ENCODE measurements at places on chromosomes 7 and 10. TPM values are rescaled to one million over a fixed set of nuclear protein-coding genes. Genes with fewer than 3 reads are reported as not detected.
A peak's percentile ranks its signal among the peaks of the same experiment; 100 is the strongest.

The TWIST1 gene
- 6.2 TPM for total RNA-seq

GRCh38 chr7:21407796-21408480 is 19.9 kb upstream of the SP4 start:
- DNase-seq, result no peak

DNA sequence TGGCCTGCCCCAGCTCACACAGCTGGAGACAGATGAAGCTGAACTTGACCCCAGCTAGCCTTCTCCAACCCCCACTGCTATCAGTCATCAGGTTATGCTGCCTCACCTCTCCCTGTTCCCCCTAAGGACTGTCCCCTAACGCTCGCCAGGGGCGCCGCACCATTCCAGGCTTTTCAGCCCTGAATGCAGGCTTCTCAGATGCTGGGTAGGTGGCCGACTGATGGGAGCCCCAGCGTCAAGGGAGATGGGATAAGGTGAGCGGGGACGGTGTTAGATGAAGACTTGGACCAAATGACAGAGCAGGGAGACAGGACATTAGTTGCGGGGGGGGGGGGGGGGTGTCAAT is 15.8 kb upstream of the OPALIN start:
- no peak for DNase-seq

The CHST15 gene
- 14.2 TPM for total RNA-seq

The EBLN1 gene
- not detected for total RNA-seq

The NRCAM gene
- 0.93 TPM for total RNA-seq

DNA sequence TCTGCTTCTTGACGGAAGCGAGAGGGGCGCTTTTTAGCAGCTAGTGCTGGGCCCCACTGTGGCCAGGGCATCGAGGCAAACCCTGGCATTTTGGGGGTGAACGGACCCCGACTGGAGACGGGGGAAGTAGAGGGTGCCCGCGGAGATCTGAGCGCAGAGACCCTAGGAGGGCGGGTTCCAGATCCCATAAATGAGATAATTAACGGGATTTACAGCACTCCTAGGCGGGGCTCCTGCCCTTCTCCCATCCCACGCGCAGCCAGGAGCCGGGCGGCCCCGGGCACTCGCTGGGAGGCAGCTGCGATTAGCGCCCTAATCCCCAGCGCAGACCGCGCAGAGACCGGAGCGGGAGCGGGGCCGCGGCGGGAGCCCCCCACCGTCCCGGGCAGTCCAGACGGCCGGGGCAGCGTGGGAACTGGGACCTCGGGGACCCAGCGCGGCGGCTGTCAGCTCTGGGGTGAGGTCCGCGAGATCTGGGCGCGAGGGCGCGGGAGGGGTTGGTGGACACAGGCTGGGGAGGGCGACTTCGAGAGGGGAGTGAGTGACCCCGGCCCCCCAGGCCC is 735 bp downstream of the JCAD start:
- DNase-seq, result no peak

The NUPR2 gene
- not detected for total RNA-seq

DNA sequence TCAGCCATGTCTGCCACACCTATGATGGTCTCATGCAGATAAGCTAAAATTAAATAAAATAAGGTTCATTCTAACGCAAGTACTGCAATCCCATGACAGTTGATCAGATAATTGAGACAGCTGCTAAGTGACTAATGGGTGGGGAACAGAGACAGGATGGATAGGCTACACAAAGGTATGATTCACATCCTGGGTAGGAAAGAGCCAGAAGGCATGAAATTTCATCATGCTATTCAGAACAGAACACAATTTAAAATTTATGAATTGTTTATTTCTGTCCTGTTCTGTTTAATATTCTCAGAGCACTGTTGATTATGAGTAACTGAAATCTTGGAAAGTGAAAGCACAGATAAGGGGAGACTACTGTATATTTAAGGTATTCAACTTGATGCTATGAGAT is 381.8 kb upstream of the SORCS1 start:
- DNase-seq, result no peak

DNA sequence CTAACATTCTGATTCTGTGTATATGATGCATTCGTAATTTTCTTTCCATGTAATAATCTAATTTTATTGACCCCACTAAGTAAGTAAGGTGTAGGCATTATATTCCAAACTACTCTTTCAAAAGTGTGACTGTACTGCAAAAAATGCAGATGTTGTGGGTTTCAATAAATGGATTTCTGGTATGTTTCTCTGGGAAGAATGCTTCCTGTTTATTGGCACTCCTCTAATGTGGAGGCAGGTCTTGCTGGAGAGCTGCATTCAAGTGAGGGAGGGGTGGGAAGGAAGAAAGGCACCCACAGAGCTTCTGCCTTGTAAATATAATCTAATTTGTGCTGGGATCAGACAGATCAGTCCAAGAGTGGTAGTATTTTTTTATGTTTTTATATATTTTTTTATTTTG is 23.9 kb downstream of the ST7 start:
- no peak for DNase-seq

GRCh38 chr10:46545861-46546590 is 10.4 kb downstream of the GPRIN2 start:
- no peak for DNase-seq

The HIPK2 gene
- 131 TPM for total RNA-seq

- DNase-seq, result peak; percentile 36
These were observed 117.0 kb downstream of the ADCY1 start for GRCh38 chr7:45691155-45691656.

DNA sequence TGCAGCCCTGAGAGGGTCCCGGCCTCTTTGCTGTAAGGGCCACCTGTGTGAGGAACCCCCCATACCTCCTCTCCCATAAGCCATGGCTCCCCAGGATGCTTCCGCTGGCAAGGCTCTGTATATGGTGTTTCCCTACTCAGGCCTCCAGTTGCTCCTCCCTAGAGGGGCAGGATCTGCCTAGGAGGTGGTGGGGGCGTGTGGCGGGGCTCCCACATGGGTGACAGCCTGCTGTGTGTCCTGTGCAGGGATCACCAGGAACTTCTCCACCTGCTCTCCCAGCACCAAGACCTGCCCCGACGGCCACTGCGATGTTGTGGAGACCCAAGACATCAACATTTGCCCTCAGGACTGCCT is 25.7 kb upstream of the CSGALNACT2 start:
- no peak for DNase-seq

GRCh38 chr7:106339513-106340246 is 54.9 kb upstream of the NAMPT start:
- no peak for DNase-seq

GRCh38 chr10:24944512-24945255 is 7.7 kb downstream of the PRTFDC1 start:
- DNase-seq, result no peak

- DNase-seq, result no peak
These were observed 61.1 kb upstream of the SEM1 start for GRCh38 chr7:96770758-96771157.

GRCh38 chr7:65371468-65371867 is 2.2 kb upstream of the ZNF92 start:
- DNase-seq, result no peak

The OPN4 gene
- total RNA-seq, result 0.31 TPM

DNA sequence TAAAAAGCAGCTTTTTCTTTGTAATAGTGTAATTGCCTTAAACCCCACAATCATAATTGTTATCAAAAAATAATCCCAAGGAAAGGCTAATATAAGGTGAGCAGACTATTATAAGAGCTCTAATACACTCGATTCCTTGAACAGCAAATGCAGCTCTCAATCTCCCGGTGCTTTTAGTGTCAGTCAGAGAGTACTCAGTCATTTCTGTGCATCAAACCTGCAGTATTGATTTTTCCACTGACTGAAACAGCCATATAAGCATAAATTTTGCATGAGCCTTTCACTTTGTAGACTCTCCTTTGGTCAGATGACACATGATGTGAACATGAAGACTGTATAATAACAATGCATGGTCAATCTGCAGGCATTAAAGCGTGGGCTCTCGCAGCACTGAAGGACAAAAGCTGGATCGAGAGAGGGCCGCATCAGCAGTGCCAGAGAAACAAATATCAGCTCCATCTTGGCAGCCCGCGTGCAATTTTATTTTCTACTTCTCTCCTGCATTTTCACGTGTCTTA is 272.0 kb downstream of the POU6F2 start:
- no peak for DNase-seq

The DUSP5 gene
- total RNA-seq, result 17.8 TPM

DNA sequence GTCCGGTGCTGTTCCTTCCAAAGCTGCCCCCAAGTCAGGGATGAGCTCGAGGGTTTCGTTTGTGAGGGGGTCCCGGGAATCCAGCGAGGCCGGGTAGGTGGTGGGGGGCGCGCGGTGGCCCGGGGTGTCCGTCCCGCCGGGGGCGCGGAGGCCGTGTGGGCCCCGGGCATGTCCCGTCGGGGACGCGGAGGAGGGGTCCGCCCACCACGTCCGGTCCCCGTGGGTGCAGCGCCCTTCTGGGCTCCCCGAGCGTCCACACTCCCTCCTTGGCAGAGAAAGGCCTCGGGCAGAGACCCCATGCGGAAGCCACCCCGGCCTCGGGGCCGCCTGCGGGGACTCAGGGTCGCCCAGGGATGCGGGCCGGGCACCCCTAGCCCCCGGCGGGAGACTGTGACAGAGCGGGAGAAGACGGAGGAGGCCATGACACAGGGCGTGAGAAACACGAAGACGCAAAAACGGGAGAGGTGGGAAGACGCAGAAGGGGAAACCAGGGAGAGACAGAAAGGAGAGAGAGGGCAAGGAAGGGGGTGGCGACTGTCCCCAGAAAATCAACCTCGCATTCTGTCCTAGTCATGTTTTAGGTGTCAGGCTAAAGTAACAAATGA is 640 bp upstream of the ZNF425 start:
- DNase-seq, result no peak

- DNase-seq, result no peak
These were observed 12.4 kb downstream of the SRGN start for GRCh38 chr10:69100136-69100872.

The DNTT gene
- not detected for total RNA-seq

The PTPN20 gene
- 16.2 TPM for total RNA-seq

GRCh38 chr7:13139436-13139835 is 452.0 kb downstream of the ARL4A start:
- DNase-seq, result no peak

DNA sequence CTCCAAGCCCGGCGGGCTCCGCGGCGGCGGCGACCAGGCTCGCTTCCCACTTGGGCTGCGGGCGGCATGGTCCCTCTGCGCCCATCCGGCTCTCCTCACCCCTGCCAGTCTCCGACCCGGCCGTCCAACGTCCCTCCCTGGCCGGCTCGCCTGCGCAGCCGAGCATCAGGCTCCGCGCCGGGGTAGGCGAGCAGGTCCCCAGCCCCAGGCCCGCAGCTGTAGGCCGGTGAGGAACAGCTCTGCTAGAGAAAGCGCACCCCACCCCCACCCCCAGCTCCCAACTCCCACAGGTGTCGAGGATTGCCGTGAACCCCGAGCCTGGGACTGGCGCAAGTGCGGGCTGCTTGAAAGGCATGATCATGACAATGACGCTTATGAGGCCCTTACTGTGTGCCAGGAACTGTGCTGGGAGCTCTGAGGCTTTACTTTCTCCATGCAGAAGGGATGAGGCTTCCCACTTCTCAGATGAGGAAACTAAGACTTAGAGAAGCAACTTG is 20.8 kb upstream of the PAX2 start:
- no peak for DNase-seq

- DNase-seq, result no peak
These were observed 11.2 kb upstream of the ARPC1A start for GRCh38 chr7:99314504-99314903.

- DNase-seq, result peak; percentile 88
These were observed 13.0 kb upstream of the CHST15 start for GRCh38 chr10:124106241-124106879.

DNA sequence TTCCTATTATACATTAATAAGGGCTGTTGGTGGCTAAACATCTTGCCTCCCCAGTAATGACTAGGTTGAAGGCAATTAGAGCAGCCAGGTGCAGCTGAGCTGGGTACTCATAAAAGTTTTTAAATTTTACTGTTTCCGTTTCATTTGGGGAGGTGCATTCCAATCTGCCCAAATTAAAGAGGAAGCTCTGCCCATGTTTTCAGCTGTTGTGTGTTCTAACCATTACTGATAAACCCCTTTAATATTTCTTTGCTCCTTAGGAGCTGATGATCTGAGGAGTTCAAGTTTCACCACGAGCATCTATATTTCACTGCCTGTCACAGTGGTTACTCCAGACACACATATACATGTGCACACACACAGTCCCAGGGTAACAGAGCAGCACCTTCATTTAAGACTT is 94.4 kb downstream of the JAZF1 start:
- no peak for DNase-seq

GRCh38 chr10:115129752-115130151 is 36.6 kb downstream of the ATRNL1 start:
- DNase-seq, result no peak

DNA sequence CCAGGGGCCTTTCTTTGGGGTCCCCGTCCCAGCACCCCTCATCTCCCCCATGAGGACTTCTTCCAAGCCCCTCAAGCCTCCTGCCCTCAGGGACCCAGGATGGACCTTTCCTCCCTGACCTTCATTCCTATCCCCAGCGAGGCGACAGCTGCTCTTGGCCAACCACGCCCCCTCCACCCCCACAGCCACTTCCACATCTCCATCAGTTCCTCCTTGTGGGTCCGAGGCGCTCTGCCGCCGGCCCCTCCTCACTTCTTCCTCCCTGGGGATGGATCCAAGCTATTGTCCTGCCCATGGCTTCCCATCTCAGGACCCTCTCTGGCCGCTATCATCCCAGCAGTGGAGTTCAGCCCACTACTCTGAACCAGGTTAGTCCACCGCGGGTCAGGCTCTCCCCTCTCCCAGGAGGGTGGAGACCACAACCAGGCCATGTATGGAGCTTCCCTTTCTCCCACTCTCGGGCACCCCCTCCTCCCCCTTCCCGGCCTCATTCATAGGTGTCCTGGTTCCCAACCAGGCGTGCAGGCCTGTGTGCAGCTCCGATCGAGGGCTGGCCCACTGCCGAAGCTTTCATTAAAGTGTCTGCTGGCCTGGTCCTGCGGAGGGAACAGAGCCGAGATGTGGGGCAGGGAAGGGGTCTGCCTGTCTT is 1.7 kb upstream of the SH2B2 start:
- DNase-seq, result peak; percentile 64

DNA sequence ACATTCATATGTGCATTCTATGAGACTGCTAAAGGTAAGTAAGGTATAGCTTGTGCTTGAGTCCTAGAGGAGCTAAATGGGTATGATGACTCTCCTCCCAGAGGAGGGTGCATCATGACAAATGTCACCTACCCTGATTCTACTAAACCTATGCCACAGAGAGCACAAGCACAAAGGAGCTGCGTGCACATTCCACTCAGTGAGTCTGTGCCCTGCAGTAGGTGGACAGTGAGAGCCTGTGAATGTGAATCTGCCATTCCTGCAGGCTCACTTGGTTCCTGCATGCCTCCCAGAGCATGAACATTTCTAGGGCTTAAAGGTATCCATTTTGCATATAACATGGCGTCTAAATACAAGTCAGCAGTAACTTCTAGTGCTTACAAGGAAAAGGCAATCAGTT is 46.8 kb downstream of the PRKAR2B start:
- DNase-seq, result no peak

The AKR1C8 gene
- not detected for total RNA-seq

GRCh38 chr7:963236-964078 is 9.0 kb upstream of the ADAP1 start:
- no peak for DNase-seq

- no peak for DNase-seq
These were observed 1245.5 kb downstream of the GATA3 start for GRCh38 chr10:9299966-9300365.

- no peak for DNase-seq
These were observed 53.1 kb upstream of the RSU1 start for GRCh38 chr10:16870331-16870730.

Measured in right atrium auricular region (tissue), 2 donors.